ENCODE measurements at places on chromosomes 11 and 22. TPM values are rescaled to one million over a fixed set of nuclear protein-coding genes. Genes with fewer than 3 reads are reported as not detected.

KIRREL3 gene
- 0.93 TPM for total RNA-seq

ARHGEF17 gene
- total RNA-seq, result 98.5 TPM

MMP7 gene
- total RNA-seq, result 57.1 TPM

SLC25A18 gene
- total RNA-seq, result not detected

OR2AG1 gene
- not detected for total RNA-seq

CASP5 gene
- total RNA-seq, result not detected

SLC1A2 gene
- not detected for total RNA-seq

MAJIN gene
- total RNA-seq, result 0.68 TPM

OR4C45 gene
- not detected for total RNA-seq

APOBEC3F gene
- 4.9 TPM for total RNA-seq

CALCB gene
- total RNA-seq, result not detected

CRYBA4 gene
- not detected for total RNA-seq

DUSP8 gene
- total RNA-seq, result 8.9 TPM

ELMOD1 gene
- not detected for total RNA-seq

CCDC116 gene
- 0.35 TPM for total RNA-seq

NNMT gene
- total RNA-seq, result 240 TPM

OR8G1 gene
- total RNA-seq, result not detected

ZNF215 gene
- 3.7 TPM for total RNA-seq

FAT3 gene
- total RNA-seq, result 3.3 TPM

ADAMTS15 gene
- 8.5 TPM for total RNA-seq

LBHD1 gene
- total RNA-seq, result 7.1 TPM

MICAL2 gene
- total RNA-seq, result 252 TPM

CARD16 gene
- total RNA-seq, result 54.7 TPM

USH1C gene
- total RNA-seq, result not detected

TRABD gene
- 45.0 TPM for total RNA-seq

OR51B2 gene
- not detected for total RNA-seq

OR52I2 gene
- total RNA-seq, result not detected

GRAP2 gene
- total RNA-seq, result not detected

MRGPRE gene
- total RNA-seq, result not detected

FGF3 gene
- not detected for total RNA-seq

MN1 gene
- 8.0 TPM for total RNA-seq

TP53AIP1 gene
- total RNA-seq, result not detected

RAG2 gene
- total RNA-seq, result not detected

THY1 gene
- total RNA-seq, result 16.1 TPM

PKP3 gene
- 0.41 TPM for total RNA-seq

KCNQ1 gene
- total RNA-seq, result 1.1 TPM

CLDN5 gene
- 1,795 TPM for total RNA-seq

SAA1 gene
- total RNA-seq, result not detected

PATE2 gene
- total RNA-seq, result 0.93 TPM

GAS2L1 gene
- total RNA-seq, result 47.0 TPM

SUSD2 gene
- total RNA-seq, result 0.23 TPM

DTX4 gene
- 1.8 TPM for total RNA-seq

MCHR1 gene
- 0.88 TPM for total RNA-seq

DNAJB7 gene
- total RNA-seq, result not detected

FLRT1 gene
- total RNA-seq, result not detected

SDF2L1 gene
- 56.6 TPM for total RNA-seq

CRYBB1 gene
- not detected for total RNA-seq

CRY2 gene
- 11.2 TPM for total RNA-seq

PHLDA2 gene
- 67.4 TPM for total RNA-seq

IRAG1 gene
- 1.4 TPM for total RNA-seq

LRRC75B gene
- total RNA-seq, result 12.2 TPM

CCDC157 gene
- total RNA-seq, result 1.8 TPM

RTN4RL2 gene
- total RNA-seq, result 0.23 TPM

MMP3 gene
- total RNA-seq, result not detected

AIFM3 gene
- total RNA-seq, result 0.18 TPM
